Right ventricle myocardium superior (tissue), 1 donor: ENCODE measurements at places on chromosomes 5 and 9.

DNA sequence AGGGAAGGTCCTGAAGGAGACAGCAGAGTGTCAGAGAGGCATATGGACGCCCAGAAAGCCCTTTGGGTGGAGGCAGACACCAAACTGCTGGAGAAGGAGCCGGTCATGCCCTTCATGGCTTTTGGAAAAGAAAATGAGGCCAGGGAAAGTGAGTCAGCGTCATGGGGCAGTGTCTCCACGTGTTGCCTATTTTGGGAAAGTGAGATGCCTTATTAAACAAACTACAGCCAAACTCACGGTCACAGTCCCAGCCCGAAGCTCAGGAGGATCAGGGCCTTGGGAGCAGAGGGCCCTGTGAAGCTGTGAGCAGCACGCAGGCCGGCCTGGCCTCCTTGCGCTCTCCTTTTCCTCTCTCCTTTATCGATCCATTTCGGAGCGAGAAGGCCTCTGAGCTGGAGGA is 25.0 kb downstream of the RGS3 start:
- DNase-seq = no peak

GRCh38 chr9:117050007-117050406 is 362.9 kb downstream of the TRIM32 start:
- DNase-seq = no peak

DNA sequence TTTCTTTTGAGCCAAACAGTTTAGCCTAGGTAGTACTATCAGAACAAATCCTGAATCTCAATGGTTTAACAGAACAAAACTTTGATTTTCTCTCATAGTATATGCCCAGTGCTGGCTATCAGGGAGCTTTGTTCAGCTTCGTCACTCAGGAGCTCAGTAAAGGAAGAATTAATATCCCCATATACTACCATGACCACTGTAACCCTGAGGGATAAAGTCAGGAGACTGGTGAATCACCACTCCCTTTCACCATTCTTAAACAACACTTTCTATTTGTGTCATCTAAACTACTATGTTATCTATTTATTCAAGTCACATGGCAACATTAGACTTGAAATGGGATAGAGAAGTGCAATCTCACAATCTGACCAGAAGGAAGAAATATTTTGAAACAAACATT is 522.6 kb upstream of the COX7C start:
- no peak for DNase-seq

DNA sequence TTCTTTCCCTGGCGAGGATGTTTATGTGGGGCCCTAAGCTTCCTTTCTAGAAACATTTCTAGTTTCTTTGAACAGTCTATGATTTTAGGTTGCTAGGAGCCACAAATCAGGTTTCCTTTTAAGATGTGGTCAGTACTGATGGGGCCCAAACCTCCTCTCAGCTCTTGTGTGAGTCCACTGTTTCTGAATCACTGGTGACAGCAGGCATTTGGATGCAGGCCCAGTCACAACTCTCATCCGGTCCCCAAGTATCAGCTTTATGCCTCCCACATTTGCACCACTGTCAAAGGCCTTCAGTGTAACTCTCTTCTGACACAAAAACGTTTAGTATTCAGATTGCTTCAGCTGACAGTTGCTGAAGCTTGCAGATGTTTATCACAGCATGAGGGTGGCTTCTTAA is 7.8 kb downstream of the DMRT2 start:
- no peak for DNase-seq

DNA sequence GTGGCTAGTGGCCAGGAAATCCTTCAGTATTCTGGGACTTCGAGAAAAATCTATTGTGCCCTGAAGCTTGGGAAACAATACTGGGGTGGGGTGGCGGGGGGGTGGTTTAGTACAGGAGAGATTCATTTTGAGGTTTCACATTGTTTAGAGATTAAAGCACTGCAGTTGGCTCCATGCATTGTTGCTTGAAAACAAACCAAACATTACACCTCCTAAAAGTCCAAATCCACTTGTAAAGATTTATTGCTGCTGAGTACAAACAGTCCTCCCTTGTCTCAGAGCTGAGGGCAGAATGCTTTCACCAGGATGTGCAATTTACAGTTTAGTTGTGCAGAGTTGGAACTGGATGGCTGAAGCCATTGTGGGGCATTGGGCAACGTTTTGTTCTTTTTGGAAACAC is 49.4 kb downstream of the GGTA1 start:
- DNase-seq = no peak
